ENCODE measurements at places on chromosomes 1 and 21.
A peak's percentile ranks its signal among the peaks of the same experiment; 100 is the strongest.

- DNase-seq = no peak
Measured at GRCh38 chr1:32818804-32819541, 1.5 kb downstream of the S100PBP start.

DNA sequence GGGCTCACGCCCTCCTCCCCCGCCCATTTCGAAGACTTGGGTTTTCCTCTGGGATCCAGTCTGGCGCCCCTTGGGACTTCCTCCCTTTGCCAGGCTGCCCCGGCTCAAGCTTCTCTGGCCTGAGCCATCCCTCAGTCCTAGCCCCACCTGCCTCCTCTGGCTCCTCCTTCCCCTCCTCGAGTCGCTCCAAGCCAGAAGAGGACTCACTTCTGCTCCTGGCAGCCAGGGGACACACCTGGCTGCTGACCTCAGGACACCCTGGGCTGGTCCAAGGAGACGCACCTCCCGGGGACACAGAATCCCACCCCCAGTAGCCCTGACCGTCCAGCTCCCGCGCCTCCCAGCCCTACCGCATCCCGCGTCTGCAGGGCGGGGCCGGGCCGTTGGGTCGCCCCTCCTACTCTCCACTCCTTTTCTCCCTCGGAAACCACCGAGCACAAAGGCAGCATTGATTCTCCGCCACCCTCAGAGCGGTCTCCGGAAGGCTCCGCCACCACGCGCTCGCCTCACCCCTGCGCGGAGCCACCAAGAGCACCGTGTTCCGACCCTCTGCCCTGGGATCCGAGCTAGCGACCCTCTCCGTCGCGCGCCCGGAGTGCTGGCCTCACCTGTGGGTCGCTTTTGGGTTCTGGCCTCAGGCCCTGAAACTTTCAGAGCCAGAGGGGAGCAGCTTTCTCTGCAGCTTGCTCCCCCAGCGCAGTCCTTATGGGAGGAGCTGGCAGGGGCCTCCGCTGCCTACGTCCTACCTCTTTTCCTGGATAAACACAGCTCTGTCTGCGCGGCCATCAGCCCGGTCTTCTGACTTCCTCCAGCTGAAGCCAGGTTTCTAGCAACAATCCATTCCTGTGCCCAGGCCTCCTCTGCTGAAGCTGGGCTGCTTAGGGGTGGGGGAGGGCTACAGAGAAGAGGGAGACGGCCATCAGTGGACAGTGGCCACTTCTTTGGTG, at the start of gene C2CD4D:
Gene C2CD4D (minus strand): TSS at position 364 of the 947 bp plus-strand sequence. CDS start 831 bp downstream, outside the sequence.
- DNase-seq = peak; percentile 38

DNA sequence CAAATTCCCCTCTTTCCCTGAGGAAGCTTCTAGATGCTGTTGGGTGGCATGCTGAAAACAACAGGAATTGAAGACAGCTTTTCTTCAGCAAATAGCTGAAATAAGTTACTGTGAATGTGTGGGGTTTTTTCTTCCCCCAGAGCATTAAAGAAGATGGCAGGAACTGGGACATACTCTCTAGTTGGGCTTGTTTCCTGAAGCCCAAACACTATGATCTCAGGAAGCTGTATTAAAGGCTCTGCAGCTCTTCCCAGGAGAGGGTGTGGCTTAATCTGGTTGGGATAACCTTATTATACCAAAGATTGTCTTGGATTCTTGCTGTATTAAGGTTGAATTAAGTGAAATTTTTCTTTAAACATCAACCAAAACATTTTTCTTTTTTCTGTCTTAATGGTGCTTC, 64.9 kb upstream of the LMO4 start:
- DNase-seq = no peak

DNA sequence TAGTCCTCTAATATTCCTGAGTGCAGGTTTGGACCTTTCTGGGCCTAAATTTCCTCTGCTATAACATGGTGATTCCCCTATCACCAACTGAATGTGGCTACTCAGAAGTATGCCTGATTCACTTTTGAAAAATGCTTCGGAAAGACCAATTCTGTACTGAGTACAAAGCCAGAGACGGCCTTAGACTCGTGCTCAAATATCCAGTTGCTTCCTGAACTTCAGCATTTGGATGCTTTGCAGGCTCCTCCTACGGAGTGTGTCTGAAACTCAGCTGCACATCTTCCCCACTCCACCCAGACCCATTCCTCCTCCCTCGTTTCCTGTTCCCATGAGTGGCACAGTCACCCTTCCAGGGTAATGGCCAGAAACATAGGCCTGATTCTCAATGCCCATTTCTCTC, 98.4 kb upstream of the GADD45A start:
- no peak for DNase-seq

DNA sequence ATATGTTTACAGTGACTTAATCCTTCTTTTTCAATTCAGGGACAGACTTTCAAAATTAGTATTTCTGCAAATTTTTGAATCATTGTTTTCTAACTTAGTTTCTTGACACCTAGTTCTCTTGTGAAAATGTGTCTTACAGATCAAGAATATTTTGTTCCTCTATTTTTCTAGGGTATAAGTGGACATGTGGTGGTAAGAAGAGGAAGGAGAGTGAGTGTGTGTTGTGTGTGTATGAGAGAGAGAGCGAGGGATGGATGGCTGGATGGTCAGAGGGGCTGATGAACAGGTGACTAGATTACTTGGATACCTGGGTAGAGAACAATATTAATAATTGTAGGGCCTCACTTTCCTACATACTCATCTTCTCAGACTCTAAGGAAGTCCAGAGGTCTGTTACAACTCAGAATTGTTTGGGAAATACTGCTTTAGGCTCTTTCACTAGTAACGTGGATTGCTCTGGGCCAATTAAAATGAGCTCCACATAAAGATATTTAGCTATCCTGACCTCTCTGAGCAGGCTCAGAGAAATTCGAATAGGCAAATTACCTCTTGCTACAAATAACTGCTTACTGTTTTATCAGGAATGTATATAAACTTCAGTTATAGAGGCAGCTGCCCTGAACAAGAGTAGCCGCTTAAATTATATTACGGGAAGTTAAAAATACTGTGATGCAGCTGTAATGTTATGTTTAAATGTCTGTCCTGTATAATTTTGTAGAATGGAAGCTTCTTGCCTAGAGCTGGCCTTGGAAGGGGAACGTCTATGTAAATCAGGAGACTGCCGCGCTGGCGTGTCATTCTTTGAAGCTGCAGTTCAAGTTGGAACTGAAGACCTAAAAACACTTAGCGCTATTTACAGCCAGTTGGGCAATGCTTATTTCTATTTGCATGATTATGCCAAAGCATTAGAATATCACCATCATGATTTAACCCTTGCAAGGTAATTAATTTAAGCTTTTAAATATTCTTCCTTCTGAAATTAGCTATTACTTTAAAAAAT, 19.7 kb downstream of the GPSM2 start:
- DNase-seq = no peak

- DNase-seq = no peak
Measured at GRCh38 chr1:164961715-164962114, 394.8 kb downstream of the LMX1A start.

DNA sequence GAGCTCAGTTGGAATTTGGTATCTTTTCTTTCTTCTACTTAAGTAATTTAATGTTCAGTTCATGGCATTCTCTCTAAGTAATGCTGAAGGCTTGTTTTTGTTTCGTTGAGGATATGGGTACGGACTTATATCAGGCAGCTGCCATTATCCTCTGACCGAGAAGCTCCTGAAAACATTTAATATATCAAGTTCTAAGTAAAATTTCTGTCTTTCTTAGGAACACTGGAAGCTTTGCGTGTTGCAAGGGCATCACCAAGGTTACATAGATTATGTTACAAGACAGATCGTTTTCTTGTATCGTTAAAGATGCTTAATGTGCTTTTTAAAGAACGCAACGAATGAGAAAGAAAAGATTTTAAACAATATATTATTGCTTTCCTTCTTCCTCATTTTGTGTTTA, 1.0 kb upstream of the GALNT2 start:
- DNase-seq = no peak

- DNase-seq = peak; percentile 23
Measured at GRCh38 chr21:46661211-46661625, 25.7 kb downstream of the PRMT2 start.

GRCh38 chr21:35406635-35407034, 357.5 kb upstream of the RUNX1 start:
- DNase-seq = no peak

DNA sequence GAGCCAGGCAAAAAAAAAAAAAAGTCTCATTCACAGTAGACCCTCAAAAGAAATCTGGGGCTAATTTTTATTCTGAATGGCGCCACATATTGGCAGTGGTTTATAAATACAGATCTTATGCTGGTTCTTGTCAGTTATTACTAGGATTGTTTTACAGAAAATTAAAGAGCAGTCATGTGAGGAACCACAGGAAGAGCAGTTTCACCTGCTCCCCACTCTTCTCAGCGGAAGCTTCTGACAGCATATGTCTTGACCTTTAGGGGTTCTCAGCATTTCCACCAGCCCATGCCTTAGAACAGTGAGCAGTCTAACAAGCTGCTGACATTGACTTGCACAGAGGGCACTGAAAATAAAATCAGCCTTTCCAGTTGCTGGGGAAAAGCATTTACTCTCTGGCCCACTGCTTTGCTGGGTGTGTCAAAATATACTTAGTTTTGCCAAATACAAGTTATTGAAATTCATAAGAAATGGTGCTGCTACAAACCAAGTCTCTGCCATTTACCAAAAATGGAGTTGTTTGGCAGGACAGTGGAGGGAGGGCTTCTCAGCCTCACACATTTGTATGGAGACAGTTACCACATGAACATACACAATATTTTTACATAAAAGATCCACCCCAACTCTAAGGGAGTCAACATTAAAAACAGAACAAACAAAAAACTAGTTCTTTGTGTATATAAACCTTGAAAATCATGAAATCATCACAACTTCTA, 144.2 kb downstream of the SYT2 start:
- no peak for DNase-seq

DNA sequence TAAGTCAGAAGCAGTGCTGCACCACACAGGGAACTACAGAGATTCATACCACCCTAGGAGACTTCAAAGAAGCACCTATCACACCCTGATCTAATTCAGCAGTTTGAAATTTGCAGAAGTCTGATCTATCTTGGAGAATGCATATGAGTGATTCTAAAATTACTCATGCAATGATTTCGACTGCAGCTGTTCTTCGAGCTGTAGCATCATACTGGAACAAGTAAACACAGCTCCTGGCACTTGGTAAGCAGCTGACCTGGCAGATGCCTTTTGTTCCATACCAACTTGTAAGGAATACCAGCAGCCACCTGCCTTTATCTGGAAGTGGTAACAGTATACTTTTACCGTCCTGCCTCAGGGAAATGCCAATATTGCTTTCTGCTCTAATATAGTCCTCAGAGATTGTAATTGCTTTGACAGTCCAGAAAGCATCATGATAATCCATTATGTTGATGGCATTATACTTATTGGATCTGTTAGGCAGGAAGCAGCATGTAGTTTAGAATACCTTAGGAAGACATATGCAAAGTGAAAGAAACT, 25.7 kb downstream of the AADACL4 start:
- no peak for DNase-seq

Measured in tibial nerve (tissue), 4 donors.